Stimulated activated naive B cell treated with anti-CD40 and anti-IgM and Interleukin-4, amounts not matched to agents 10 μg/mL and 1 μg/mL and 100 μg/mL, for 72 hours (primary cell): ENCODE measurements at places on chromosomes 11 and 22.

DNA sequence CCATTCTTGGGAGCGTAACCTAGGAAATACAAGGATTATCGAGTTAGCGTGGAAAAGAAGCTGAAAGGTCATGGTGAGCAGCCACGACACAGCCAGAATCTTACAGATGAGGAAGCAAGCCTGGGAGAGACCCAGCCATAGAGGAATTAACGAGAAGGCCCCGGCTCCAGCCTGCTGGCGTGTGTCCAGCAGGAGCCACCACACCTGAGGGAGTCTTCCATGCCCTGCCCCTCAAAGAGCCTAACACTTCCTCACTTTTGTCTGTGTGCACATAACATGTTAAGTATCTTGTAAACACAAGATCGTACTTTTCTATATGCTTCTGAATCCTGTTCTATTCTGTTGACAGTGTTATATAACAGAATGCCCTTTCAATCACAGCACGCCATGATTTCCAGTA is 18.1 kb downstream of the CECR2 start:
- DNase-seq, result no peak

DNA sequence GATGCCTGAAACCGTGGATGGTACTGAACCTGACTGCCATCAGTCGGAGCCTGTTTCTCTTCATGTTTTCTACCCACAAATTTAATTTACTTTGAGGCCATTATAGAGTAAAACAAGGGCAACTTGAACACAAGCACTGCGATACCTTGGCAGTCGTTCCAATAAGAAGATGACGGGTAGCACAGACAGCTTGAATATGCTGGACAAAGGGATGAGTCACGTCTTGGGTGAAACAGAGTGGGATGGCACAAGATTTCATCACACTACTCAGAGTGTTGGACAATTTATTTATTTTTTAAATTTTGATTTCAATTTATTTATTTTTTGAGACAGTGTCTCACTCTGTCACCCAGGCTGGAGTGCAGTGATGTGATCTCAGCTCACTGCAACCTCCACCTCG is 5.7 kb downstream of the DIXDC1 start:
- no peak for DNase-seq

DNA sequence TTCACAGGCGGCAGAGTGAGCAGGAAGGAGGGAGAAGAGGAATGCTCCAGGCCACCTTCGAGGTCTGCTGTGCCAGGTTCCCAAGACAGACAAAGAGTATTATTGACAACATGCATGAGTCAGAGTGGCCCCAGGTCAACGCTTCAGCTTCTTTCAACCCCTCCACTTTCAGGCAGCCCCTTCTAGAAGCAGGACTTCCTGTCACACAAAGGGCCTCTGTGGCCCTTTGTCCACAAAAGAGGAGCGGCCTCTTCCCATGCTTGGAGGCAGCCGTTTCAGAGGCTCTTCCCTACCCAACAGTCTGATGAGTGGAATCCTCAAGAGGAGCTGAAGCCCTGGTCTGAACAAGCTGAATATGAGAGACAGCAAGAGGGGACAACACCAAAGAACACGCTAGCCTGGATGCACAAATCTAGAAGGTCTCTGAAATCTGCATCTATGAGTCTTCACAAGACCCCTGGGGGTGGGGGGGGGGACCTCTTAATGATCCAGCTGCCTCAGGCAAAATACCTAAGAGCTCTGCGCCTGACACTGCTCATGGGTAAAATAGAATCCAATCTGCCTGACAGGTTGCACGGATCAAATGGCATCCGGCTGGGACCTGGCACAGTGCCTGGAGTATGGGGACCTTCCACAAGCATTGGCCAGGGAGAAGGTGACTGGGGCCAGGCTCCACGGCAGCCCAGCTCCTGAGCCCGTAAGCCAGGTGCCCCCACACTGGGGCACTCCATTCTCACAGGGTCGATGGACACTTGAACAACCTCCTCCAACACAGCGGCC is 67.5 kb downstream of the PACSIN2 start:
- no peak for DNase-seq

DNA sequence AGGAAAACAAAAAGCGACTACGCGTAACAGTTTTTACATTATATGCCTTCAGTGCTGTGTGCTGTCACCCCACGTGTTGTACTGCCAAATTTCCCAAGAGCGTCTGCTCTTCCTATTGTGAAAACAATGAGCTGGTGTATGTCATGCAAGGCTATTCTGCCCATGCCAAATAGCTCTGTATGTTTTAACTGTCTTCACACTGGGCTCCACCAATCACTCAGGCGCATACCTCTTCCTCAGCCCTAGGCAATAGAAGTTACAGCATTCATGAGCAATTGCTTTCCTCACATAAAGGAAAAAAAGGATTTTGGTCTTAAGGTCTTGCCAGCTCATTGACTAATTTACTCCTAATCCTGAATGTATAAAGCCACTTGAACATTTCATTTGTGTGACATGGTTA is 606.8 kb downstream of the NTM start:
- DNase-seq, result no peak

DNA sequence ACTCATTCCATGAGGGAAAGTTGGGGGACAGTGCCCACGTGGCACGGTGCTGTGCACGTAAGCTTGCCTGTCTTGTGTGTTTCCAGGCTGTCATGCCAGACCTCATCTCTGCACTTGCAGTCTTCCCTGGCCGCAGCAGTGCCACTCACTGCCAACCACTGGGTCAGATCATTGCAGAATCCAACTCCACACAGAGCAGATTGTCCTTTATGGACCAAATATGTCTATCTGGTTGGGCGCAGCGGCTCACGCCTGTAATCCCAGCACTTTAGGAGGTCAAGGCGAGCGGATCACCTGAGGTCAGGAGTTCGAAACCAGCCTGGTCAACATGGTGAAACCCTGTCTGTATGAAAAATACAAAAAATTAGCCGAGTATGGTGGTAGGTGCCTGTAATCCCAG is 4.4 kb upstream of the PPARA start:
- no peak for DNase-seq
